ENCODE measurements at places on chromosomes 1 and 21.

DNA sequence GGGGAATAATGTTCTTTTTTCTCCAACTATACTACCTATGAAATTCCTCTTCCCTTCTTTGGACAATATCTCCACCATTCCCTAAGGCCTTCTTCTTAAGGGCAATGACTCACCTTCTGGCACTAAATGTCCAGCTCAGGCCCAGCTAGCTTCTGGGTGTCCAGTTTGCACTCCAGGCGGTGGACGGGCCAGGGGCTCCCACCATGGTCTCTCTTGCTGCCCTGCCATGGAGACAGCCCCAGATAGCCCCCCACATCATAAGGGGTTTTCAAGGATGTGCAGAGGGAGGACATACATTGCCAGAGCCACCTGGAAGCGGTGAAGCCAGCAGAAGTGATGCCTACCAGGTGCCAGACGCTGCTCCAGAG is 43.8 kb downstream of the C1orf198 start:
- DNase-seq, result peak; percentile 24

DNA sequence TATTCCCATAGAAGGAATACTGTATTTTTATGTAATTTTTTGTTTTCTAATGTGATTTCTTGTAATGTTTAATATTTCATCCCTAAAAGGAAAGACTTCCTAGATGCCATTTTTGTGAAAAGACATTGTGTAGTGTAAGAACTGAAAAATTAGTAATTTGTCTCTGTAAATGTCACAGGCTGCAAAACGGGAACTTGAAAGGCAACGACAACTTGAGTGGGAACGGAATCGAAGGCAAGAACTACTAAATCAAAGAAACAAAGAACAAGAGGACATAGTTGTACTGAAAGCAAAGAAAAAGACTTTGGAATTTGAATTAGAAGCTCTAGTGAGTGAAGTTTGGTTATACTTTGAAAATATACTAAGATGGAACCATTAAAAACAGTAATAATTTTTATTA is 132.2 kb downstream of the ITSN1 start:
- DNase-seq, result no peak

DNA sequence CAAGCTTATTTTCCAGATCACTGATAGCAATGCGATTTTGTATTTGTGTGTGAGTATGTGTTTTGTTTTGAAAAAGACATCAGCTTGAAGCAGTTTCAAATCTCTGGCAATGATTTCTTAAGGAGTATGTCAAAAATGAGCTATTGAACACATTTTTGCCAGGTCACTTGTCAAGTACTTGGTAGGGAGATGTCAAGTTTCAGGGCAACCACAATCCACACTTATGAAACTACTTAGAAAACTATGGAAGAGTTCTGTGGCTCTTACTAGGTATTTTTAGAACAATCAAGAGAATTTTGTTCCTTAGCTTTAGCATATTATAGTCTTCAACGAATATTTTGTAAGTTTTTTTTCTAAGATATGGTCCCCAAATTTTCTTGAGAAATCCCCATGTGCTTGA is 318.8 kb upstream of the ZRANB2 start:
- DNase-seq, result no peak

- no peak for DNase-seq
Observed at GRCh38 chr1:28436211-28436769, 66.8 kb downstream of the PHACTR4 start.

DNA sequence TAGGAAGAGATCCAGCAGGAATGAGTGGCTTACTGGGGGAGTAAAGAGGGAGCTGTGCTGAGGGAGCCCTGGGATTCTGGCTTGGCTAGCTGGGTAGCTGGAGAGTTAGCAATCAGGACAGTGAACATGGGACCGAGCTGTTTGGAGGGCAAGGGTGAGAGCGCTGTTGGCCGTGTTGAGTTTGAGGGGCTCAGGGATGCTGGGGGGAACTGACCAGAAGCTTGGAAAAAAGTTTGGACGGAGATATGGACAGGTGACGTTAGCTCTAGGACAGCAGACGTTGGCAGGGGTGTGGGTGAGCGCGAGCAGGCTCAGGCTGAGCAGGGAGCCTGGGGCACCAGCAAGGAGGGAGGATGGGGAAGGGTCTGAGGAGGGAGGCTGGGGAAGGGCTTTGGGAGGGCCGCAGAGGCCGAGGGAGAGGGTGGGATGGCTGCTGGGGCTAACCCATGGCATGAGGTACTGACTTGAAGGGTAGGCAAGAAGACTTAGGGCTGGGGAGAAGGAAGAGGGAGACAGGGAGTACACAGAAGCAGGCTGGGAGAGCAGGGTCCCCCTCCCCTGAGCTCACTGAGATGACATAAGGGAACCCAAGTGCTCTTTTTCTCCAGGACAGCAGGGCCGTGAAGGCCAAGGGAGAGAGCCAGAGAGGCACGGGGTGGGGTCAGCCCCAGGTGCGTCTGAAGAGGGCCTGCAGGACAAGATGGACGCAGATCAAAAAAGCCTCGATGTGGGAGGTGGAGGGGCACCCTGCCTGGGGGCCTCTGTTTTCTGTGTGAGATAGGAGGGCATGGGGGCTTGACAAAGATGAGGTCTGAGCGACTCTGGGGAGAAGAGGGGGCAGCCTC is 8.2 kb downstream of the SH2D2A start:
- no peak for DNase-seq

- DNase-seq, result peak; percentile 81
Observed at GRCh38 chr1:224559981-224560728, 56.0 kb upstream of the CNIH3 start.

DNA sequence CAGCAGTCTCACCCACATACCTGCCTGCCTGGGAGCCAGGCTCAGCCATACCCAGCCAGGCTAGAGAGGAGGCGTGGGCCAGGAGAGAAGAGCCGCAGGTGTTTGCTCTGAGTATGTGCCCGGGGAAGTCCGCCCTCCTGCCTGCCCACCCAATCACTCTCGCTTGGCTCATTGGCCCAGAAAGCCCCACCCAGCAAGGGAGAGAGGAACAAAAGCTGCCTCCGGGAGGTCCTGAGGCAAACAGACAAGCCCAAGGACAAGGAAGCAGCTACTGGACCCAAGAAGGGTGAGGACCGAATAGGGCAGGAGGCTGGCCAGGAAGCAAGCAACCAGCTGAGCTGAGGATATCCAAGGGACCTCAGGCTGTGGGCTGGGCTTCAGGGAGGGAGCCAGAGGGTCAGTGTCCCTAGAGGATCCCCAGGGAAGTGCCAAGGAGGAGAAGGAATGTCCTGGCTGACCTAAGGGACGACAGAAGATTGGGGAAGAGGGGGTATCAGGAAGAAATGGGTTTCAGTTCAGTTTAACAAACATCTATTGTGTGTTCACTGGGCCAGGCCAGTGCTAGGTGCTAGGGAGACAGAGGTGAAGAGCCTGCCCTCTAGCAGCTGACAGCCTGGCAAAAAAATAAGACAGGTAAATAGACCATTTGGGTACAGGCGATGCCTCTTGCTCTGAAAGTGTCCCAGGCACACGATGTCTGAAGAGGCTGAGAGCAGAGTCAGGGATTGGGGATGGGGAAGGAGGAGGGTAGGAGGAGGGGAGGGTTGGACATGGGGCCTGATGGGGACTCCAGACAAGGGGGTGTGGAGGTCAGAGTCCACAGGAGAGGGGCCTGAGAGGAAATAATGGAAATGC is at the start of gene GJB4:
GJB4 (plus strand) TSS at position 238 of the 855 bp plus-strand sequence. CDS start 1,515 bp downstream, outside the sequence.
- DNase-seq, result no peak

- no peak for DNase-seq
Observed at GRCh38 chr1:84985365-84985764, 11.5 kb downstream of the MCOLN2 start.

GRCh38 chr1:234484218-234484617 is 5.2 kb upstream of the TARBP1 start:
- peak; percentile 30 for DNase-seq

GRCh38 chr1:100959502-100960060 is 63.7 kb downstream of the SLC30A7 start:
- DNase-seq, result peak; percentile 43

DNA sequence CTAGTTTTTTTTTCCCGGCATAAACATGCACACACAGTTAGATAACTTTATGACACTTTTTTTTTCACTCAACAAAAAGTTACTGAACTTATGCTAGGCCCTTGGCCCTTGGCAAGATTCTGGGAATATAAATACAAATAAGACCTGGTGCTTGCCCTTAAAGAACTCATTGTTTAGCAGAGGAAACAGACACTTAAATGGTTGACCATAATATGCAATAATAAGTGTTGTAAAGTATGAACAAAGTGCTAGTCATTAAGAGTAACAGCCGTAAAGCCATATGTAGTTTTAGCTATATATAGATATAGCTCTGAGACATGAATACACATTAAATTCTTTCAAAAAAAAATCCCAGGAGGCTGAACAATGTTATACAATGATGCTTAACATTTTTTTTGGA is 198.3 kb downstream of the CYYR1 start:
- no peak for DNase-seq

DNA sequence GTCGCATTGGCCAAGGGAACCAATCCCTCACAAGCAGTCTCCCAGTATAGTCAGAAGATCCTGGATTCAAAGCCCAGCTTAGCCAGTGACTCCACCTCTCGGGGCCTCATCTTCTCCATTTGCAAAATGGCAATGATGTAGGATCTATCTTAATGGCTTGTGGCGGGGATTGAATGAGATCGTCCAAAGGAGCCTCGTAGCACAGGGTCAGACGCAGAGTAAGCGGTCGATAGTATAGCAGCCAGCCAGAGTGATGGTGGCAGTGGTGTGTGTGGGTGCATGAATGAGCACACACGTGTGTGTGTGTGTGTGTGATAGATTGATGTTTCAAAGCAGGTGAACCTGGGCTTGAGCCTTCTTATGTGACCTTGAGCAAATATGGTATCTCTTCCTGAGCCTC is 79.8 kb upstream of the WNT4 start:
- DNase-seq, result no peak

GRCh38 chr1:168202941-168203654 is 22.7 kb upstream of the SFT2D2 start:
- peak; percentile 74 for DNase-seq

DNA sequence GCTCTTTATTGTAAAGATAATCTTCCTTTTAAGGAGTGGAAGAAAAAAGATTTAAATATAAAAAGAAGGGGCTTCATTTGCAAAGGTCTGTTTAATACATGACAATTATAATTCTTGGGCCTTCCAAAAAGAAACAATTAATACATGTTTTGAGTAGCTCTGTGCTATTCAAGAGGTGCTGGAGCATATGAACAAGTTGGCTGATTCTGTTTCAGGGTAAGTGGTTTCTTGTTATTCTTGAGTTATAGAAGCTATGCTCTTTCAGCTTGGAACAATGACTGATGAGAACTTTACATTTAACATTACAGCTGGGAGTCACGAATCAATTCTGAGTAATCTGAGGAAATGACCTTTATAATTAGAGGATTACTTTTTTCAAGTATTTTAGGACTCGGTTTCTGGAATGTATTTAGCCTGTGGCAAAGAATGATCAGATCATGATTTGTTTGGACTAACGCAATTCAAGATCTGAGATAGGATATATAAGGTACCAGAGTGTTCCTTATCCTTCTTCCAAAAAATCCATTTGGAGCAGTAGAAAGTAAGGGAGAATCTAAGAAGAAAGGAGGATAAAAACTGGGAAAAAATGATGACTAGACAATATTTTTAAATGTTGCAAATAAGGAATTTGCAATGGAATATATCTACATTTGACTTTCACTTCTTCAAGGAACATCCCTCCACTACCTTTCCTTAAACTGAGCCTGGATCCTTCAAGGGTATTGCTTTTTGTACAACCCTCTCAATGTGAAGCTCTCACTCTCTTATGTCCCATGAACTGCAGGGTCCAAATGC is 77.1 kb upstream of the KCTD3 start:
- no peak for DNase-seq

GRCh38 chr1:76500116-76500515 is 367.2 kb upstream of the ST6GALNAC5 start:
- DNase-seq, result peak; percentile 3

DNA sequence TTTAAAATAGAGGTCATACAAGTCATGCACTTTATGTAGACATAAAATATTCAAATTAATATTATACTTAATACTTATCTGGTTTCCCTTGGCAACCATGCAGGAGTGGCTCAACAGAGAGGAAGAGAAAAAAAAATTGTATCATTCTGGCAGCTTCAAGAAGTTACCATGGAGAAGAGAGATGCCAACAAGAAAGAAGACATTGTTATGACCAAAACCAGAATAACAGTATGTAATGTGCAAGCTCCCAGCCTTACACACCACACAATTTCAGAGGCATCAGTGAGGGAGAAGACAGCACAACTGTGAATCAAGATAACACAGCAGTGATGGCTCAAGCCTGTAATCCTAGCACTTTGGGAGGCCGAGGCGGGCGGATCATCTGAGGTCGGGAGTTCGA is 49.1 kb upstream of the RCOR3 start:
- no peak for DNase-seq

DNA sequence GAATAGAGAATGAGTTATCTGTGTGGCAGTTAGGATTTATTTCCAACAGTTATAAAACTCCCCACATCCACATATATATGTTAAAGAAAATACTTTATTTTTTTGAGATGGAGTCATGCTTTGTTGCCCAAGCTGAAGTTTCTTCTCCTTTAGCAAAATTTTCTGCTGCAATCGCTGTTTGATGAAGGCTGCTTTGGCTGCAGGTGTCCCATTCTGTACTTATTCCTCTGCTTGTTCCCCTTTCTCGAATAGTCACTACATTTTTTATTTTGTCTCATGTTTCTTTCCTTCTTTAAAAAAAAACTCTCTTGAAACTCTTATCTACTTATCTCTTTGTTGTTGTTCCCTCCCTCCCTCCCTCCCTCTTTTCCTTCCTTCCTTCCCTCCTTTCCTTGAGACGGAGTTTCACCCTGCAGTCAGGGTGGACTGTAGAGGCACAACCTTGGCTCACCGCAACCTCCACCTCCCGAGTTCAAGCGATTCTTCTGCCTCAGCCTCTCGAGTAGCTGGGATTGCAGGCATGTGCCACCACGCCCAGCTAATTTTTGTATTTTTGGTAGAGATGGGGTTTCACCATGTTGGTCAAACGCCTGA is 10.6 kb downstream of the OR2W3 start:
- no peak for DNase-seq

- DNase-seq, result peak; percentile 64
Observed at GRCh38 chr21:46100426-46100825, 2.5 kb downstream of the COL6A2 start.

DNA sequence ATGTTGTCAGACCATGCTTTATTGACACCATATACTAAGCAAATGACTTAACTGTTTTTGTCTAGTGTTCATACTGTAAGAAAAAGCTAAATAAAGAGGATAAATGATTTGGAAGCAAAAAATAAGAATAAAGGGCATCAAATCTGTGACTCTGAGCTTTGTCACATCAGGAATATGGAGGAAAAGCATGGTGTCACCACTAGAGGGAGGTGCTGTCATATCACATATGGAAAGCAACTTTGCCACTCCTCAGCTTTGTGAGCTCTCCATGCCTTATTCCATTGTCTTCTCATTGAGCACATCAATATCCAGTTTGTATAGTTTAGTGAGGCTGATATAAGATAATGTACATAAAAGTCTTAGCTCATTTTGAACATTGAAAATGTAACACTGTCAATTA is 20.8 kb upstream of the GBP1 start:
- DNase-seq, result peak; percentile 29

- DNase-seq, result no peak
Observed at GRCh38 chr1:8167936-8168335, 141.8 kb upstream of the ERRFI1 start.

- DNase-seq, result no peak
Observed at GRCh38 chr1:159829273-159829634, 2.6 kb downstream of the SLAMF8 start.
